ENCODE measurements at places on chromosomes 6 and 20.

- peaks cover 21% of the 10 kb centered on the region for H3K27me3 ChIP-seq
- H3K36me3 ChIP-seq, result peaks cover 4% of the 10 kb centered on the region
Measured at GRCh38 chr20:43188234-43188653, 1.5 kb downstream of the PTPRT start.

DNA sequence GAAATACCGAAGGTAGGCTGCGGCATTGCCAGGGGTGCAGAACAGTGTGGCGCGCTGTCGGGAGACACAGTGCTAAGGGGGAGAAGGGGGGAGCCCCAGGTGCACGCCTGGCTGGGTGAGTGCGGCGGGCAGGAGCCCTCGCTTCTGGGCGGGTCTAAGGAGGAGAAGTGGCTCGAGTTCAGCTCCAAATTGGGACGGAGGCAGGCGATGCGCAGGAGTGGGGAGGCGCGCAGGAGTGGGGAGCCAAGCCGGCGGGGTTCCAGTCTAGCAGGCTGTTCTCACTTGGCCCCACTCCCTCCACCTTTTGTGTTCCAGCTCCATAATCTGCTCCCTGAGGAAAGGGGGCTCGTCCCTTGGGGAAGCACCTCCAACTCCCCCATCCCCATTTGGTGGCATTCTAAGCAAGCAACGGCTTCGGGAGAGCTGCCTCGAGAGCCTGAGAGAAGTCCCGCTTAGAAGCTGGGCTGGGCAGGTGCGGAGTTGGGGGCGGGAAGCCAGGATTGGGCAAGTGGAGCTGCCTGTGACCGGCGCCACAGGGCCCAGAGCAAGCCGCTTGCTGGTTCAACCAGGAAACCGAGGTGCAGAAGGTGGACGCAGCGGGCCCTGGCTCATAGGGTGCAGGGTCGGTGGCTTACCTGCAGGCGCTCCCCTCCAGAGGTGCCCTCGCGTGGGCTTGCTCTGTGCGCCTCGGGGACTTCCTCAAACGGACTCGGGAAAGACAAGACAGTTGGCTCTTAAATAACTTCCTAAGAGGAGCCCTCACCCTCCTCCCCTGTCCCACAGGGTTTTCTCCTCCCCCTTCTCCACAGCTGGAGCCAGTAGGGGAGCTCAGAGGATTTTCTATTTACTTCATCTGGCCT lies at the start of gene F13A1:
TSS of gene F13A1 (minus strand) at position 711 of the 860 bp plus-strand sequence. CDS start 1,998 bp downstream, outside the sequence.
- no peak within 1 kb of the TSS for H3K27ac ChIP-seq
- no peaks in the 10 kb centered on the region for H3K36me3 ChIP-seq

GRCh38 chr6:36130667-36131510 lies 576 bp downstream of the MAPK13 start:
- peaks cover 3% of the 10 kb centered on the region for H3K27me3 ChIP-seq
- no peak for DNase-seq
- no peak overlapping the region for H3K27ac ChIP-seq
- peaks cover 11% of the 10 kb centered on the region for H3K4me1 ChIP-seq

- no peak overlapping the region for H3K27ac ChIP-seq
- H3K36me3 ChIP-seq, result peaks cover 38% of the 10 kb centered on the region
- peak overlapping the region; percentile 51 for H3K4me3 ChIP-seq
- peaks cover 10% of the 10 kb centered on the region for H3K27me3 ChIP-seq
- no peak for DNase-seq
Measured at GRCh38 chr6:48092550-48093217, 18.3 kb downstream of the PTCHD4 start.
